ENCODE measurements at places on chromosomes 7 and 10.

DNA sequence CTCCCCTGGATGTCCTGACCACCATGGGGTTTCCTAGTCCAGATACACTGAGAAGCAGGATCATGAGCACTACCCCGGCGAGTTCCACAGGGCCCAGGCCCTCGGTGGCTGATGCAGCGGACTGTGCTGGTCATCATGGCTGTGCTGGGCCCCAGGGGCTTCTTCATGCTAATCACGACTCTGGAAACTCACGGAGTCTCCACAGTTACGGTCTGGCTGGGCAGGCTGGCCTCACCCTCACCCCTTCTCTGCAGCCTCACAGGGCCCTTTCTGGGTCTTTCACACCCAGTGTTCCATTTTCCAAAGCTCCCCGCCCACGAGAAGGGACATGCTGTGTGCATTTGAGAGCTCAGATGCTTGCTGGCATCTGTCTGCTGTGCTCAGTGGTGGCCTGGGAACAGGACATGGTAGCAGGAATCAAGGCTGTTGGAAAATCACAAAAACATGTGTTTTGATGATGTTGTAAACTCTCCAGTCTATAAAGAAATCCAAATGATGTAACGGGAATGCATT lies 119.0 kb downstream of the PTPN20 start:
- no peaks in the 10 kb centered on the region for H3K27me3 ChIP-seq
- DNase-seq: peak; percentile 50
- H3K4me1 ChIP-seq: no peaks in the 10 kb centered on the region

GRCh38 chr10:9786576-9786975 lies 1231.1 kb upstream of the CELF2 start:
- H3K27ac ChIP-seq: no peak overlapping the region
- DNase-seq: no peak
- no peaks in the 10 kb centered on the region for H3K27me3 ChIP-seq
- H3K36me3 ChIP-seq: no peaks in the 10 kb centered on the region
- no peaks in the 10 kb centered on the region for H3K4me1 ChIP-seq
- H3K4me3 ChIP-seq: no peak overlapping the region

GRCh38 chr7:116776610-116777289 lies 85.6 kb upstream of the CAPZA2 start:
- H3K27ac ChIP-seq: no peak overlapping the region
- peaks cover 14% of the 10 kb centered on the region for H3K4me1 ChIP-seq

DNA sequence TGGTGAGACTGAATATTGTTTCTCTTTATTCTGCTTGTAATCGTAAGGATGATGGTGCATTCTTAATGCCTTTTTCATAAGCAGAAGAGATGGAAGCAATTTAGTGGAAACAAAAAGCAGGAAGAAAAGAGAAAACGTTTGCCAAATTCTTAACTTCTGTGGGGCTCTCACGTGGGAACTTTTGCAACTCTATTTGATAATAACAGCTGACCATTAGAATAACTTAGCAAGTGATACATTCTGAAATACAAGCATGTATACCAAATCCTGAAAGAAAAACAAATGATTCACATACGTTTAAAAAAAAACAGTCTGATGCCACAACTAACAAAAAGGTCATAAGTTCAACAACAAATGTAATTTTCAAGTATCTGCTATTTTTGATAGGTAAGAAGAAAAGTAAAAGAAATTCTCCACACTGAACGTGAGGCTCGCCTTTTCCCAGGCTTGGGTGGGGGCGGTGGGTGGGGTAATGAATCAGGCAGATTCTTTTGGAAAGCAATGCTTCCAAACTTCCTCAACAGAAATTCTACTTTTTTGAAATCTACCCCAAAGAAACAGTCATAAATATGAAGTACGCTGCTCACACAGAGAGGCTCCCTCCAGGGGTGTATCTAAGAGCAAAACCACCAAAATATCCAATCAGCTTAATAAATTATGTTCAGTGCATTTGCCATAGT lies 446.2 kb upstream of the MGMT start:
- H3K36me3 ChIP-seq: no peaks in the 10 kb centered on the region
- no peak for DNase-seq
- no peak overlapping the region for H3K4me3 ChIP-seq
- H3K4me1 ChIP-seq: peaks cover 5% of the 10 kb centered on the region
- H3K27ac ChIP-seq: no peak overlapping the region
- no peaks in the 10 kb centered on the region for H3K27me3 ChIP-seq

GRCh38 chr7:70016044-70016770 lies 417.9 kb downstream of the AUTS2 start:
- no peaks in the 10 kb centered on the region for H3K27me3 ChIP-seq
- DNase-seq: no peak
- no peak overlapping the region for H3K27ac ChIP-seq
- no peaks in the 10 kb centered on the region for H3K36me3 ChIP-seq
- no peaks in the 10 kb centered on the region for H3K4me1 ChIP-seq

GRCh38 chr7:44066494-44067063 lies 1.2 kb upstream of the PGAM2 start:
- H3K36me3 ChIP-seq: peaks cover 7% of the 10 kb centered on the region
- H3K27ac ChIP-seq: no peak overlapping the region
- no peaks in the 10 kb centered on the region for H3K27me3 ChIP-seq
- H3K4me1 ChIP-seq: peaks cover 10% of the 10 kb centered on the region
- no peak overlapping the region for H3K4me3 ChIP-seq

DNA sequence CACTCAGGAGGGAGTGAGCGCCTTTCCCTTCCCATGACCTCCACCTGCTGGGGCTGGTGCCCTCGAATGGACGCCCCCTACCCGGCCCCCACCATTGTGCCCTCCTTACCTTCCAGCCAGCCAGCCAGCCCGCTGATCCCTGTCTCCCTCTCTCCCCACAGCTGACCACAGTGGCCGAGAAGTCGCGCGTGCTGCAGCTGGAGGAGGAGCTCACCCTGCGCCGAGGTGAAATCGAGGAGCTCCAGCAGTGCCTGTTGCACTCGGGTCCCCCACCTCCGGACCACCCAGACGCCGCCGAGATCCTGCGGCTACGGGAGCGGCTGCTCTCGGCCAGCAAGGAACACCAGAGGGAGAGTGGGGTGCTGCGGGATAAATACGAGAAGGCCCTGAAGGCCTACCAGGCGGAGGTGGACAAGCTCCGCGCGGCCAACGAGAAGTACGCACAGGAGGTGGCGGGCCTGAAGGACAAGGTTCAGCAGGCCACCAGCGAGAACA lies 77.9 kb upstream of the GTF2IRD1 start:
- no peaks in the 10 kb centered on the region for H3K4me1 ChIP-seq
- no peak for DNase-seq
- H3K27me3 ChIP-seq: no peaks in the 10 kb centered on the region

GRCh38 chr7:24455813-24456525 lies 117.3 kb upstream of the PALS2 start:
- no peaks in the 10 kb centered on the region for H3K4me1 ChIP-seq
- no peaks in the 10 kb centered on the region for H3K27me3 ChIP-seq
- DNase-seq: no peak
- H3K36me3 ChIP-seq: no peaks in the 10 kb centered on the region

DNA sequence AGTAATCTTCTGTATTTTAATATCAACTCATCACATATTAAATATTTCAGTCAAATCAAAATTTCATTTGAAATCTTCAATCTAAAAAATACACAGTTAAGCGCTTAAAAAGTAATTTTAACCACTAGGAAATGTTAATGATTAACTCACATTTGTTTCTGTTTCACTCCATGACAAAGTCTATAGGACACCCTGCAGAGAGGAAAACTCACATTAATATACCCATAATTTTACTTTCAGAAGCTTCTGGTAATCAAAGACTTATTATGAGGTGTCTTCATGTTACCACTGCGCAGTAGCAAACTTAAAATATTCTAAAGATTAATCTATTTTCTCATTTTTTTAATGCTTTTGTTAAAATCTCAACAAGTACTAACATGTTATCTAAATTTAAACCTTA lies 41.0 kb upstream of the ZNF518A start:
- H3K4me1 ChIP-seq: peaks cover 5% of the 10 kb centered on the region
- peak overlapping the region; percentile 91 for H3K4me3 ChIP-seq
- peaks cover 20% of the 10 kb centered on the region for H3K27me3 ChIP-seq

DNA sequence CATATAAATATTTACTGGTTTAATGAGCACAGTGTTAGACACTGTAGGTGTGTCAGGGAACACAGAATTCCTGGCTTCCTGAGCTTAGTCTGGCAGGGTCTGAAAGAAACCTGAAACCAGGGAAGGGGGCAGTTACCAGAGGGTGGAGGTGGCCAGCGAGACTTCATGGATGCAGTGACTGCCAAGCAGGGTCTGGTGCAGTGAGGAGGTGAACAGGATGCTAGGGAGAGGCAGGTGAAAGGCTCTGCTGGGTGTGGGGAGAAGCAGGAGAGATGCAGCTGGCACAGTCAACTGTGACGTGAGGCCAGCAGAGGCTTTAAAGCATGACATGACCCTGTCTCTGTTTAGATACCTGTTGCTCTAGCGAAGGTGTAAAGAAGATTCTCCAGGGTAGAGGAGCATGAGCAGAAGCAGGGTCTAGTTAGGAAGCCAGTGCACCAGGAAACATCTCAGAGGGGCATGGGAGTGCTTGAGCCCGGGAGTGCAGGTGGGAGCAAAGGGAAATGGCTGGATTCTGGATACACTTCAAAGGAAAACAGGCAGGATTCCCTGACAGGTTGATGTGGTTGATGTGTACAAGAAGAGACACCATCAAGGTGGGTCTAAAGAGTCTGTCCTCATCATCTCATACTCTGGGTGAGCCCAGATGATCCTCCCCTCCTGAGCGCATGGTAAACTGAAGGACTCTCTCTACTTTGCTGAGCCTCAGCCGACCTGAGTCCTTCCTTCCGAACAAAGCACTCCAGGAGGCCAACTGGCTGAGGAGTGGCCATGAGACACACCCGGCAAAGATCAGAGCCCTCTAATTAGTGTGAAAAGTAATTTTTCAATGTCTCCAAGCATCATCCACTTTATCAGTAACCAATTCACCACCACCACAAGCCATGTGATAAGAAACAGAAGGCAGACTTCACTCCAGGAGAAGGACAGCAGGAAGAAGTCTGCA lies 186.8 kb downstream of the COBL start:
- H3K4me1 ChIP-seq: no peaks in the 10 kb centered on the region
- H3K27me3 ChIP-seq: no peaks in the 10 kb centered on the region

DNA sequence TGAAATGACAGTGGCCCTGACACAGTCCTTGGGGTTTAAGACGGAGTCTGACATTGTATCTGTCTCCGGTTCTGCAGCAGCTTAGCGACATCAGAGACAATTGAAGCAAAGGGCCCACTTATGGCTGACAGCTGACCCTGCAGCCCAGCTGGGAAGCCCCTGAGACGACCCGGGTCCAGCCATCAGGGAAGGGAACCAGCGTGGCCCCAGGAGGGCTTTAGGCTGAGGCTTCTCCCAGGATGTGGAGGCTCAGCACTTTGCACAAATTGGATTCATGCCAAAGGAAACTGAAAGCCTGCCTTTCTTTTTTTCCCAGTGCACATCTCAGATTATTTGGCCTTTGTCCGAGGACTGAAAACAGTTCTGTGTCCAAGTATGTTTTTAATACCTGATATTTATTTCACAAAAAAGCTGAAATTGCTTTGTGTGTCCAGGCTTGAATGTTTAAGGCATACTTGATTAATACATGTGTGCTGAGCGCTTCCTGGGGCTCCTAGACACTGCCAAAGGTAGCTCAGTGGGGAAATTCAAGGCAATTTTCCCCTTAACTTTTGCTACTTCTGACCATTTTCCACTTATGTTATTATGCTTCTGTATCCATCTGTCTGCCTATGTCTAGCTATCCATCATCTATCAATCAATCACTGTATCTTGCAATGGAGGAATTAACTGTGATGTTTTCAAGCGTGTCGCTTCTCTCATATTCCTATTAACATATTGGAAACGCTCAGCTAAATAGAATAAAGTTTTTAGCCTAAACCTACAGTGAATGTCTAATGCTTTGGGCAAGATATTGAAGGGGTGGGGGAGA lies 34.8 kb downstream of the KLF6 start:
- no peak for DNase-seq
- H3K27me3 ChIP-seq: no peaks in the 10 kb centered on the region
- H3K27ac ChIP-seq: peak overlapping the region; percentile 53
- peak overlapping the region; percentile 28 for H3K4me3 ChIP-seq
- no peaks in the 10 kb centered on the region for H3K36me3 ChIP-seq

DNA sequence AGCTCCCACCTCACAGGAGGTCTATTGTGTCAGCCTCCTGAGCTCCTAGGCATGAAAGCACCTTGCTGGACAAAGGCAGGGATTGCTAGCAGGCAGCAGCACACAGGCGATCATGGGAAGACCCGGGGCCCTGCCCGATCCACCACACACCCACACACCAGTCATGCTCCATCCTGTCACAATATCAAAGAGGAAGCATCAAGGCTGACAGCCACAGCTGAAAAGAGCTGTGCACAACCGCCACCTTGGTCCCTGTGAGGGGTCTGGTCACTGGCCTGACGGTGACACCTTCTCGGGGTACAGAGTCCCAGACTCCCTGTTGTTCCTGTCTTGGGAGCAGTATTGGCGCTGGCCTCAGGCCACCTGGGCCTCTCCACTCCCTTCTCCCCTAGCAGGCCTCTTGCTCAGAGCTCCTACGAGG lies 89.7 kb upstream of the RET start:
- H3K27me3 ChIP-seq: no peaks in the 10 kb centered on the region
- H3K36me3 ChIP-seq: no peaks in the 10 kb centered on the region
- H3K4me1 ChIP-seq: no peaks in the 10 kb centered on the region
- peak; percentile 71 for DNase-seq
- no peak overlapping the region for H3K27ac ChIP-seq
- no peak overlapping the region for H3K4me3 ChIP-seq

- H3K27ac ChIP-seq: no peak overlapping the region
- H3K36me3 ChIP-seq: no peaks in the 10 kb centered on the region
- no peak overlapping the region for H3K4me3 ChIP-seq
- no peaks in the 10 kb centered on the region for H3K4me1 ChIP-seq
These were observed 777.5 kb upstream of the POM121L12 start for GRCh38 chr7:52257890-52258289.

- H3K4me3 ChIP-seq: peak overlapping the region; percentile 93
- H3K4me1 ChIP-seq: peaks cover 27% of the 10 kb centered on the region
- H3K36me3 ChIP-seq: no peaks in the 10 kb centered on the region
- no peak overlapping the region for H3K27ac ChIP-seq
- no peaks in the 10 kb centered on the region for H3K27me3 ChIP-seq
These were observed 2.0 kb upstream of the ZMYND11 start for GRCh38 chr10:132946-133898.

- no peak overlapping the region for H3K4me3 ChIP-seq
- H3K36me3 ChIP-seq: peaks cover 43% of the 10 kb centered on the region
- no peak overlapping the region for H3K27ac ChIP-seq
- H3K27me3 ChIP-seq: no peaks in the 10 kb centered on the region
- DNase-seq: no peak
These were observed 5.0 kb downstream of the NDUFA5 start for GRCh38 chr7:123552641-123553040.

DNA sequence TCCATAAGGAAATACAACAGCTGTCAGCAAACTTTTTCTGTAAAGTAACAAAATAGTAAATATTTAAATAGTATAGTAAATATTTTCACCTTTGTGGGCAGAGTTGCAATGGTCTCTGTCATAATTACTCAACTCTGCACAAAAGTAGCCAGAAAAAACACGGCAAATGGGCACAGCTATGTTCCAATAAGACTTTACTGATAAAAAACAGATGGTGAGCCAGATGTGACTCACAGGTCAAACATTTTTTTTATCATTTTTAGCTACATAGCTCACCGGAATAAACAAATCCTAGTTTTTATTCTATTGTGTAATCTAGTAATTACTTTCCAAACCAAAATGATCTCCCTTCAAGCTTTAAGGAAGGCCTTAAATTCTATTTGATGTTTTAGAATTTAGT lies 55.3 kb downstream of the NCAPG2 start:
- no peak for DNase-seq
- no peaks in the 10 kb centered on the region for H3K27me3 ChIP-seq
- no peaks in the 10 kb centered on the region for H3K4me1 ChIP-seq
- peaks cover 6% of the 10 kb centered on the region for H3K36me3 ChIP-seq
